ENCODE measurements at places on chromosomes 2 and 18. TPM values are rescaled to one million over a fixed set of nuclear protein-coding genes. Genes with fewer than 3 reads are reported as not detected.

GRCh38 chr2:102106133-102106556 is 36.4 kb upstream of the IL1R1 start:
- DNase-seq: no peak

CREG2 gene
- 0.87 TPM for polyA plus RNA-seq

- no peak for DNase-seq
These were observed 39.5 kb downstream of the ZNF804A start for GRCh38 chr2:184637781-184638180.

DNA sequence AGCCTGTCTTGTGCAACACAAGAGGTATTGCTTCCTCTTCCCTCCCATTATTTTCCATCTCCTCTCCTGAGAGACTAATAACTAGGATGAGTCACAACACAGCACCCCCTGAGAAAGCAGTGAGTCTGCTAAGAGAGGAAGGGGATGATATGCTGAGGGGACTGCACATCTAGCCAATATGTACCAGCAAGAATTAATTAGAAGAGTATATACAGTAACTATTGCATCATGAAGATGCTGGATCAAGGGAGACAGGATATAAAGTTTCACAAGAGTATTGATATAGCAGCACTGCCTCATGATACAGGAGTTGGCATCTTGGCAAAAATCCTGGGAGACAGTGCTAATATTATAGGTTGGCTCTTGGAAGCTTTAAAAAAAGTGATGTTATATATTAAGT is 289.9 kb upstream of the RBMS1 start:
- no peak for DNase-seq

GRCh38 chr18:53947092-53947640 is 277.3 kb downstream of the MBD2 start:
- DNase-seq: no peak

DNA sequence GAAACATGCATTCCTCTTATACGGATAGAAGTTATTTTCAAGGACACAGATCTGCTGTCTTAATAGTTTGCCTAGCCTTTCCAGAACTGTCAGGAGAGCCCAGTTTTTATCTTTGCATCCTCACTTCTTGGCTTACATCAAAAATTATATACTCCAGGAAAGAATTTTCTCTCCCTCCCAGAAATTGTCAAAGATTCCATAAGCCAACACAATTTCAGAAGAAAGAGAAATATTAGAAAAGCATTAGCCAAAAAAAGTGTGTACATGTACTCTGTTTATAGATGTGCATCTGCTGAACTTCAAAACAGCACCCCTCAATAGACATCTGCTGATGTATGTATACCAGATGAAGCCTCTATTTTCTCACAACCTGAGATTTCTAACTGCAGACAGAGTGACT is 210.4 kb downstream of the METTL4 start:
- no peak for DNase-seq

DNA sequence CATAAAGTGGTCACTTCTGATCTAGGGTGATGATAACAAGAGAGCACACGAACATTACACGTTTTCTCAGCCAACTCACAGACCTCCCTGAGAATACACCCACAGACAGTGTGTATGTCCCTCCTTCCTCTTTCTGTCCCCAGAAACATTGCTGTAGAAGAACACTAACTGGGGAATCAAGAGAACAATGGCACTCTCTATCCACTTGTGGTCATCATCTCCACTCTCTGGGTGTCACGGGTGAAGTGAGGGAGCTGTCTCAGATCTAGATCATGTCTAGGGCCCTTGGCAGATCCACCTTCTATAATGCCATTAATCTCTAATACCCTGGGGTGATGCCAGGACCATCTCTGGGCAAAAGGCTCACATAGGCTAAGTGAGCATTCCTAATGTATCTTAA is 97.9 kb downstream of the DNER start:
- no peak for DNase-seq

DNA sequence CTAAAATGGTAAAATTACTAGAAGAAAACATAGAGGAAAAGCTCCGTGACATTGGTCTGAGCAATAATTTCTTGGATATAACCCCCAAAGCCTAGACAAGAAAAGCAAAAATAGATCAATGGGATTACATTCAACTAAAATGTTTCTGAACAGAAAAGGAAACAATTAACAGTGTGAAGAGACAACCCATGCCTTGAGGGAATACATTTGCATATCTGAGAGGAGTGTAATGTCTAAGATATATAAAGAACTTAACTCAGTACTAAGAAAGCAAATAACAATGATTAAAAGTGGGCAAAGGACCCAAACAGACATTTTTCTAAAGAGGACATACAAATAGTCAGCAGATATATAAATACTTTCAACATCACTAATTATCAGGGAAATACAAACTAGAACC is 206.2 kb downstream of the VAPA start:
- DNase-seq: no peak

GRCh38 chr2:48346124-48346536 is 183.8 kb upstream of the STON1 start:
- no peak for DNase-seq

TXNDC2 gene
- polyA plus RNA-seq: 0.10 TPM

Data from left renal cortex interstitium (tissue), 4 donors.